Stimulated activated CD4-positive, alpha-beta T cell treated with anti-CD3 and anti-CD28 coated beads, Interleukin-15, amount 100 ng/mL, for 1 hour (primary cell): ENCODE measurements at places on chromosomes 2 and 18.

DNA sequence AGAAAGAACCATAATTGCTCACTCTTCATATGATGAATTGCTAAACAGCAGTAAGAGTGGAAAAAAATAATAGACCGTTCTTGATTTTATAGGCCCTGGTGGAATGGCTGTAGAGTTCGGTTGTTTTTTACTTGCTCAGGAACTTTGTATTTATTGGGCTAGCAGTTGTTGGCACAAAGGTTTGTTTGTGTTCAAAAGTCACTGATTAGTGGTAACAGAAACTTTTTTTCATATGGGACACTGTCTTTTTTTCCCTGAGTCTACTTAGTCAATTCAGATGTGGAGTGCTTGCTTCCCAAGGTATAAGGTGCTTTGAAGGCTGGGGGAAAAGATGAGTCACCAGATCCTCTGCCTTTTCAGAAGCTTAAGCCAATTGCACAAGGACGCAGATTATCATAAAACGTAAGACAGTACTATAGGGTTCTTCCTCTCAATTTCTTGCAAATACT, 25.8 kb downstream of the PHLPP1 start:
- DNase-seq: no peak

- DNase-seq: no peak
Observed at GRCh38 chr18:23105030-23105429, 30.3 kb upstream of the CABLES1 start.

- DNase-seq: no peak
Observed at GRCh38 chr2:75416420-75417342, 144.1 kb downstream of the EVA1A start.

DNA sequence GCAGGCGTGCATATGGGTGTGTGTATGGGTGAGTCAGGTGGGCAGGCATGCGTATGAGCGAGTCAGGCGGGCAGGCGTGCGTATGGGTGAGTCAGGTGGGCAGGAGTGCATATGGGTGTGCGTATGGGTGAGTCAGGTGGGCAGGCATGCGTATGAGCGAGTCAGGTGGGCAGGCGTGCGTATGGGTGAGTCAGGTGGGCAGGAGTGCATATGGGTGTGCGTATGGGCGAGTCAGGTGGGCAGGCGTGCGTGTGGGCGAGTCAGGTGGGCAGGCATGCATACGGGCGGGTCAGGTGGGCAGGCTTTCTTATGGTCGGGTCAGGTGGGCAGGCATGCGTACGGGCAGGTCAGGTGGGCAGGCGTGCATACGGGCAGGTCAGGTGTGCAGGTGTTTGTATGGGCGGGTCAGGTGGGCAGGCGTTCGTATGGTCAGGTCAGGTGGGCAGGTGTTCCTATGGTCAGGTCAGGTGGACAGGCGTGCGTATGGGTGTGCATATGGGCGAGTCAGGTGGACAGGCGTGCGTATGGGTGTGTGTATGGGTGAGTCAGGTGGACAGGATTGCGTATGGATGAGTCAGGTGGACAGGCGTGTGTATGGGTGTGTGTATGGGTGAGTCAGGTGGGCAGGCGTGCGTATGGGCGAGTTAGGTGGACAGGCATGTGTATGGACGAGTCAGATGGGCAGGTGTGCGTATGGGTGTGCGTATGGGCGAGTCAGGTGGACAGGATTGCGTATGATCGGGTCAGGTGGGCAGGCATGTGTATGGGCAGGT, 28.7 kb upstream of the KLF11 start:
- no peak for DNase-seq

- no peak for DNase-seq
Observed at GRCh38 chr2:168180914-168181313, 66.5 kb downstream of the STK39 start.

- DNase-seq: no peak
Observed at GRCh38 chr2:231514951-231515297, 15.3 kb downstream of the NMUR1 start.

GRCh38 chr2:8539743-8540551, 141.9 kb upstream of the ID2 start:
- DNase-seq: no peak

- DNase-seq: no peak
Observed at GRCh38 chr2:226002438-226002837, 602.9 kb downstream of the NYAP2 start.
